ENCODE measurements at places on chromosomes 4 and X.
A peak's percentile ranks its signal among the peaks of the same experiment; 100 is the strongest.

- DNase-seq: no peak
These were observed 219.1 kb downstream of the FGF13 start for GRCh38 chrX:138492371-138492770.

GRCh38 chrX:24874604-24875247 is 141.0 kb downstream of the ARX start:
- no peak for DNase-seq

GRCh38 chrX:22538580-22538979 is 265.9 kb downstream of the CBLL2 start:
- peak; percentile 42 for DNase-seq

DNA sequence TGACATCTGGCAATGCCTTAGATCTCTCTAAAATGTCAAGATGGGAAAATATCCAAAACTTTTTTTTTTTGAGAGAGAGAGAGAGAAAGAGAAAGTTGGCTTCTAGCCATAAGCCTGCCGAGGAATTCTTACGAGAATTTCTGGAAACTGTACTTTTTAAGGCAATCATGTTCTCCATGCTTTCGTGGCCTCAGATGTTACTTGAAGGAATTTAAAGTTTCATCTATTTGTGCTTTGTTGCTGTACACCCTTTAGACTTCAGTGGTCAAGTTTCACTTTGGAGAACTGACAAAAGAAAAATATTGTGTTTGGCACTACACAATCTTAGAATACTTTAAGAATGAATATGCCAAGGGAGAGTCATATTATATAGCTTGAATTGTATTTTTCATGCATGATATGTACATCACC is 53.9 kb downstream of the FAT4 start:
- DNase-seq: peak; percentile 95

GRCh38 chrX:39492497-39493162 is 605.1 kb downstream of the BCOR start:
- DNase-seq: no peak

DNA sequence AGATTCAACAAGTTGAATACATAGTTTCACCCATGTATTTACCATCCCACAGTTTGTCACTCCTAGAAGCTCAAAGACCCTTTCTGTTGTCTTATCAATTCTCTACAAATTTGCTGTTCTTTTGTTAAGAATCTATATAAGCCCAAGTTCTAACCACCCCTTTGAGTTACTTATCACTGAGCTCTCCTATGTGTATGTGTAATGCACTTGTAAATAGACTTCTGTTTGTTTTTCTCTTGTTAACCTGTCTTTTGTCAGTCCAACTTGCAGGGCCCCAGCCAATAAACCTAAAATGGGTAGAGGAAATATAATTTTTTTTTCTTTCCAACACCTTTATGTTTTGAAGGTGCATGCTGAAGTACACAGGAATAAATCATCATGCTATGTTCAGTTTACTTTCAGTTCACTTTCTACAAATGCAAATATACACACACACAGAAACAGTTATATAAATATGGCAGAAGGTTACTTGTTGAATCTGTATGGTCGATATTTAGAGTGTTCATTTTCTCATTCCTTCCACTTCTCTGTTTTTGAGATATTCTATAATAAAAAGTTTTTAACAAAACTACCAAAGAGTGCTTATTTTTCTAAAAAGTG is 22.3 kb upstream of the CLOCK start:
- no peak for DNase-seq

DNA sequence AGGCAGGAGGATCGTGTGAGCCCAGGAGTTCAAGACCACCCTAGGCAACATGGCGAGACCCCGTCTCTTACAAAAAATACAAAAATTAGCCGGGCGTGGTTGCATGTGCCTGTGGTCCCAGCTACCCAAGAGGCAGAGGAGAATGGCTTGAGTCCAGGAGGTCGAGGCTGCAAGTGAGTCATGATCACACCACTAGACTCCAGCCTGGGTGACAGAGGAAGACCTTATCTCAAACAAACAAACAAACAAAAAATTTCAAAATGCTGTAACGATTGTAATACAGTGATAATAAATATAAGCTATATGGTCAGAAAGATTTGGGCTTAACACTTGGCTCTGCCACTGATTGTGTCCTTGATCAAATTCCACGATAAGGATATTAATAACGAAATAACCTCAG is 24.2 kb downstream of the SLC25A4 start:
- no peak for DNase-seq

DNA sequence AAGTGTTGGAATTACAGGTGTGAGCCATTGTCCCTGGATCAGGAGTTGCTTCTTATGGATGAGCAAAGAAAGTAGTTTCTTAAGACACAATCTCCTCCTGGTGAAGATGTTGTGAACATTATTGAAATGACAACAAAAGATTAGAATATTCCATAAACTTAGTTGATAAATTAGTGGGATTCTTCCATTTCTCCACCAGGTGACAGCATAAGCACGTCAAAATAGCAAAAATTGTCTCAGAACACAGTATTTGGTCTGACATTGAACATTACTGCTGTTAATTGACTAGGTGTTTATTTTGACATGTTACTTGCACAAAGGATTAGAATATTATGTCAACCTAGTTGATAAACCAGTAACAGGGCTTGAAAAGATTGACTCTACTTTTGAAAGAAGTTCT is 21.6 kb downstream of the CLDN34 start:
- no peak for DNase-seq

- DNase-seq: peak; percentile 29
These were observed 763 bp downstream of the CASK start for GRCh38 chrX:41922431-41923151.

DNA sequence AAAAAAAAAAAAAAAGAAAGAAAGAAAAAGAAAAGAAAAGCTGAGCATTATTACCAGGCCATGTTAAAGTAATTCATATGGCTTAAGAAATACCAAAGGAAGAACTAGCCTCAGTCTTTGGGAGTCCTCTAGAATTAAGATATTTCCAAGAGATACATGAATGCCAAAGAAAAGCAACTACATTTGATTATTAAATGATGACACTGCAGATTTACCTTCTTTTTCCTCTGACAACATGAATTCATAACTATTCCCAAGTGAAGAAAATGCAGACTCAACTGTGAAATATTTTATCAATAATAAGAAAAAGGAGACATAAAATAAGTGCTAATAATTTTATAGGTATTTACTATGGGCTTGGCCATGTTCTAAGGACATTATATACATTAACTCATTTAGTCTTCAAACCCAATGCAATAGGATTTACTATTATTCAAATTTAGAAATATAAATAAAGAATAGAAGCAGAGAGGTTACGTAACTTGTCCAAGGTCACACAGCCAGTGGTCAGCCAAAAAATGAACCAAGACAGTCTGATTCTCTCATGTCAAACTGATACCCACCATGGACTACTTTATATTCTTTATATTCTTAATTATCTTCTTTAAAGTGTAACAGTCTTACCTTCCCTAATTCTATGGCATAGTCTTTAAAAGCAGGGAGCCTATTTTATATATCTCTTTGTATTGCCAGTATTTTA is 6.9 kb downstream of the SH3D19 start:
- DNase-seq: no peak

GRCh38 chrX:57677132-57677858 is 2.8 kb downstream of the NLRP2B start:
- no peak for DNase-seq

GRCh38 chrX:4825550-4825949 is 1112.1 kb upstream of the PRKX start:
- no peak for DNase-seq

- no peak for DNase-seq
These were observed 455.4 kb downstream of the PCDH18 start for GRCh38 chr4:137076908-137077307.

DNA sequence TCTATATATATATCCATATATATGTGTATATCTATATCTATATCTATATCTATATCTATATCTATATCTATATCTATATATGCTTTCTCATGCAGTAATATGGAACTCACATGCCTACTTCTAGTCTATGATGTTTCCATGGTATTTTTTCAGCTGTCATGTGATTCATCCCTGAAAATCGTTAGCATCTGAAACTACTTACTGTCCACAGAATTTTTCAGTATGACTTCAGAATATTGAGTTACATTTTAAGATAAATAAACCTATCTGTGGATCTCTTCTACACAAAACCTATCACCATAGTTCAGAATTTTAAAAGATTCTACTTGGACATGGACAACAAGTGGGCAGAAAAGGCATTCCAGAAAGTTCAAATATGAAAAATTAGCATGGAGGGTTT is 855.1 kb upstream of the INTU start:
- DNase-seq: peak; percentile 91

- DNase-seq: no peak
These were observed 32.7 kb upstream of the RASGEF1B start for GRCh38 chr4:81504112-81505003.

DNA sequence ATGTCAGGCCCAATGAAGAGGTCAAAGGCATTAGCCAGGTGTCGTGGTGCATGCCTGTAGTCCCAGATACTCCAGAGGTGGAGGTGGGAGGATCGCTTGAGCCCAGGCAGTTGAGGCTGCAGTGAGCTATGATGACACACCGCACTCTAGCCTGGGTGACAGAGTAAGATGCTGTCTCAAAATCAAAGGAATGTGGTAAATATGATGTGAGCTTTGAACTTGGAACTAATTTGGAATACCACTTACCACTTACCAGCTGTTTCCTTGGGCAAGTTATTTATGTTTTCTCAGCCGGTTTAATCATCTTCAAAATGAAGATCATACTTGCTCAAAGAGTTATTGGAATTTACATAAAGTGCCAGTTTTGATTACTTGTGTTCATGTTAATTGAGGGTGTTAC is 23.8 kb upstream of the SEPSECS start:
- DNase-seq: no peak

All from fibroblast of skin of scalp (primary cell).